ENCODE measurements at places on chromosomes 1 and 21.

DNA sequence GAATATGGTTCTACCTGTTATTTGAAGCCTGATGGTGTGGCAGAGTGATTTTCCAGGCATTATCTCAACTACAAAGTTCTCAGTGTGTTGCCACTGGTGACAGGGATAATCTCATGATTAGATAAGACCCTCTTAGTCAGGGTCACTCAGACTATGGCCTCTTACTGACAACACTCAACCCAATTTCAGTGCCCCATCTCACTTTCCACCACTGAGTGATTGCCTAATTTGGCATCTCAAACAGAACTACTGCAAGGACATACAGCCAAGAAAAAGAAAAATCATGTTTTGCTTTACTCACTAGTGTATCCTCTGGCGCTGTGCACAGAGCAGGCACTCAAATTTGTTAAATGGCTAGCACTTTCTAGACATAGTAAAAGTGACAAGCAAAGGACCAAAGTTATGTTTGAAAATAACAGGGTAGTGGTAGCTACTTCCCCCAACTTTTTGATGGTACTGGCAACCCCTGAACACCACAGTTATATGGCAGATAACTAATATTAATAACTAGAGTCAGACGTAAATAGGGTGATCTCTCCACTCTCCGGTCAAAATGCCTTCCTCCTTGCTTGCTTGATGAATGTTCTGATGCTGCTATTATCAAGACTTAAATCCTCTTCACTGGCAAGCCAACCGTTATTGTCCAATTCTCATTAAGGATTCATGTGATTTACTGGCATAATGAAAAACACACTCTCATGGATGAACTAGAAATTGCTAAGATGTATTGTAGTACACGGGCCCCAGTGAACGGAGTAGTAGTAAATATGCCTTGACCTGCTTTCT lies 37.1 kb upstream of the SLC30A10 start:
- no peak for DNase-seq

- DNase-seq = no peak
Observed at GRCh38 chr21:42533963-42534355, 20.3 kb downstream of the SLC37A1 start.

DNA sequence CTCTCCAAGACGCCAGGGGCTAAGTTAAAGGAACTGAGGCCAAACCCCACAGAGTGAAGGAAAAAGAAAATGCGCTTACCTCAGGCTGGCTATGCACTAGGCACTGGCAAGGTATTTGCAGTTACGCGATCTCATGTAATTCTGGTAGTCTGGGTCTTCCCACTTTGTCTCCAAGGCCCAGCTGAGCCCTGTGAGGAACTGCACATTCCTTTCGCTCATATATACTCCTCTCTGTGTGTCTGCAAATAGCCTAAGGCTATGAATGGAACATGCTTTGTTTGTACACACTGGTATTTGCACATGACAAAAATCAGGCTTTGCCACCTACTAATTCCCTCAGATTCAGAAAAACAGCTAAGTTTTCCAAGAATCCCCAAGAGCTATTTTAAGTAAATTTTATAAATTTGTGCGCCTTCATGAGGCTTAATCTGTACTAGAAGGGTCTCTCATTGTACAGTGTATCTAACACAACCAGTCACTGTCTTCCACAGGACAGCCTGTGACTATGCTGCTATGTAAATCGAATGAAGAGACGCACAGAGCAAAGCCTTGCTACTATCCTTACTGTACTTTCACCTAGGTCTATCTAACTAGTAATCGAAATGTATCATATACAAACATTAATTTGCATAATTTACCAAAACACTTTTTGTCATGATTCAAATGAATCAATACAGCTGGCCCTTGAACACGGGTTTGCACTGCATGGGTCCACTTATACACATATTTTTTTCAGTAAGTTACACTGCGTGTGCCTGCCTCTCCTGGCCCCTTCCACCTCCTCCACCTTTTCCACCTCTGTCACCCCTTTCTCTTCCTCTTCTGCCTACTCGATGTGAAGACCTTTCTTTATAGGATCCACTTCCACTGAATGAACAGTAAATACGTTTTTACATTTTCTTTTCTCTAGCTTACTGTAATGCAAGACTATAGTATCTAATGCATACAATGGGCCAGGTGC lies 87.0 kb downstream of the SIPA1L2 start:
- no peak for DNase-seq

- DNase-seq = no peak
Observed at GRCh38 chr1:201077116-201077515, 35.1 kb downstream of the CACNA1S start.

All from WTC11 (cell line).